Colonic mucosa (tissue), 4 donors: ENCODE measurements at places on chromosomes 1 and 21. TPM values are rescaled to one million over a fixed set of nuclear protein-coding genes. Genes with fewer than 3 reads are reported as not detected.

GRCh38 chr1:199619223-199619622, 408.3 kb upstream of the NR5A2 start:
- DNase-seq, result no peak

- peak; percentile 70 for DNase-seq
Observed at GRCh38 chr1:180533266-180533987, 25.3 kb upstream of the OVAAL start.

GRCh38 chr1:31306278-31306677, 9.4 kb downstream of the ZCCHC17 start:
- DNase-seq, result no peak

DNA sequence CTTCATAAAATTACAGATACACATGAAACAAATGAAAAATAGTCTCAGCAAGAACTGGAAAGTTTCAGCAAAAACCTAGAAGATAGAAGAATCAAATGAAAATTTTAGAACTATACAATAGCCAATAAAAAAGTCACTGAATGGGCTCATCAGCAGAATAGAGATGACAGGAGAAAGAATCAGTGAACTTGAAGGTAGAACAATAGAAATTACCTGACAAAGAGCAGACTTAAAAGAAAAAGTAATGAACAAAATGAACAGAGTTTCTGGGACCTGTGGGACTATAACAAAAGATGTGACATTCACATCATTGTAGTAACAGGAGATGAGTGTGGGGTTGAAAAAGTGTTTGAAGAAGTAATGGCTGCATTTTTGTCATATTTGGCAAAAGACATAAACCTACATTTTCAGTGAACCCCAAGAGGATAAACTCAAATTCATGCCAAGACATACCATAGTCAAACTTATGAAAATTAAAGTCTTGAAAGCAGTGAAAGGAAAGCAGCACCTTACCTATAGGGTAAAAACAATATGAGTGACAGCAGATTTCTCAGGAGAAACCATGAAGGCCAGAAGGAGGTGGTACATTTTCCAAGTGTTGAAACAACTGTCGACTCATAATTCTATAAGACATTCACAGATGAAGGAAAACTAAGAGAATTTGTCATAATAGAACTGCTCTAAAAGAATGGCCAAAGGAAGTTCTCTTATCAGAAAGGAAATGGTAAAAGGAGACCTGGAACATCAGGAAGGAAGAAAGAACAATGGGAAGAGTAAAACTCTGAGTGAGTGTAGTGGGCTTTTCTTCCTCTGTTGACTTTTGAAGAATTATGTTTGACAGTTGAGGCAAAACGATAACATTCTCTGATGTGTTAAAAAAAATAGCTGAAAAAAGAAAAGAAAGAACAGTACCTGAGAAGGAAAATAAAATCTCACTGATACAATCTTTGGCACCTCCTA, 23.5 kb downstream of the NTPCR start:
- no peak for DNase-seq

DNA sequence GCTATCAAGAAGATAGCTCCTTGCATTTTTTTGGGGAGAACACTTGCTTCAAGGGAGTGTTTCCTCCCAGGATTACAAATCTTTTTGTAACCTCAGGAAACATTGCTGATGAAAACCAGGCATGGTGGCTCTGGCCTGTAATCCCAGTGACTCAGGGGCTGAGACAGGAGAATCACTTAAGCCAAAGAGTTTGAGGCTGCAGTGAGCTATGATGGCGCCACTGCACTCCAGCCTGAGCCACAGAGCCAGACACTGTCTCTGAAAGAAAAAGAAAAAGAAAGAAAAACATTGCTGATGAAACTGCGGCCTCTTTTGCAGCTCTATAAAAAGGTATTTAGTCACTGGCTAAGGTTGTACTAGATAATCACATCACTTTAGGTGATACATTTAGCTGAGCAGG, 7.3 kb downstream of the RNU1-2 start:
- DNase-seq, result no peak

GRCh38 chr1:218671573-218671972, 326.4 kb downstream of the TGFB2 start:
- no peak for DNase-seq

DNA sequence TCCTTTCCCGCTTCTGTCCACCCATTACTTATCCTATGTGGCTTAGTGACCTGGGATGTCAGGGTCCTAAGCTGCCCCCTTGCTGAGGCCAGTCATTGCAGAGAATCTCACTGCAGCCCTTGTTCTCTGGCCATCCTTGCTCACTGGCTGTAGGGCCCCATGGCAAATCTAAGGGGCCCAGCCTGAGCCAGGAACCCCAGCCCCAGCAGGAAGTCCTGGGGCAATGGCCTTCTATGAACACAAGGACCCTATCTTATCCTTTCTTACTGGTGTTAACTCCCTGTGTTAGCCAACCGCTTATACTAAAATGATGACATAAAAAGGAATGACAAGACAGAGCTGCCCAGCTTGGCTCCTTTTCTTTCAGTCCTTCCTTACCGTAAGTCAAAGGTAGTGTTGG, 29.9 kb downstream of the DHCR24 start:
- no peak for DNase-seq

DNA sequence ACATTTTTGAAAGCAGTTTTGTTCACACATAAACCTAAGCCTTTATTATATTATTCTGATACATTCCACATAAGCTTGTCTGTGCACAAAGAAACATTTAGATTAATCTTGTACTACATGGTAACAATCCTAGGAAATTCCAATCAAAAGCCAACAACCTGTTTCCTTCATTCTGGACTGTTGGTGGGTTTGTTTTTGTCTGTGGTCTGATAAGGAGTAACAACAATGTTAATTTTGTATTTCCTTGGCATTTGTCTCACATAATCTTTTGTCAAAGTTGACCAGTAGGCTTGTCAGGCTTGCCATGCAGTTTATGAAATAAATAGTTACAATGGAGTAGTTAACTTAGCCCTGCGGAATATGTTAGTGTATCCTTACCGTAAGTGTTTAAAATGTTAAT, 183.3 kb downstream of the DHRS3 start:
- DNase-seq, result no peak

DNA sequence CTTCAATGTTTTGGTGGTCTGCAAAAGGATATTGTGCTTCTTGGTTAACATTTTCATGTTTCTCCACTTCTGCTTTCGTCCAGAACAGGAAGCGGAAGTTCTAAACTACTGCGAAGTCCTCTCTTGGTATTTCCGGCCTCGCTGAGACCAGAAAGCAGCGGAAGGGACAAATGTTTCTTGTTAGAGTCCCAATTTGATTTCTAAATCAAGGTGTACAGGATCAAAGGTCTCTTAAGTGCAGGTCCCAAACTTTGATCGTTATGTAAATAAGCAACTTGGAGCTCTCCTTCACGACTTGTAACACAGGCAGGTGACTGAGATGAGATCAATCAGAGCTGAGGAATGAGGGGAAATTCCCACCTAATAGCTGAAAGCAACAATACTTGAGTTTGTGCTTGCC, 40.1 kb upstream of the HMCN1 start:
- no peak for DNase-seq

DNA sequence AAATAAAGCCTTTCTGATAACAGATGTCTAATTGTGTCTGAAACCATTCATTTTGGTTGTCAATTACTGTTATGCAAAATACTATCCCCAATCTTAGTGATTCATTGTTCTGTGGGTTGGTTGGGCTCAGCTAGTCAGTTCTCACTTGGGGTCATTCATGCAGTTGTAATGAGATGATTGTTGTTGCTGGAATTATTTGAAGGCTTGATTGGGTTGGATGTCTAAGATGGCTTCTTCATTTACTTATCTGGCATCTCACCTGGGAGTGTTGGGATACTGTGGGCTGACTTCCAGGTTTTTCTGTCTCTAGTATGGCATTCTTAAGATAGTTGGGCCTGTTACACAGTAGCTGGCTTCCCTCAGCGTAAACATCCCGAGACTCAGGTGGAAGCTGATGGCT, 217.8 kb upstream of the B3GALT2 start:
- DNase-seq, result no peak

GRCh38 chr1:85308833-85309350, 32.5 kb upstream of the BCL10 start:
- no peak for DNase-seq

DNA sequence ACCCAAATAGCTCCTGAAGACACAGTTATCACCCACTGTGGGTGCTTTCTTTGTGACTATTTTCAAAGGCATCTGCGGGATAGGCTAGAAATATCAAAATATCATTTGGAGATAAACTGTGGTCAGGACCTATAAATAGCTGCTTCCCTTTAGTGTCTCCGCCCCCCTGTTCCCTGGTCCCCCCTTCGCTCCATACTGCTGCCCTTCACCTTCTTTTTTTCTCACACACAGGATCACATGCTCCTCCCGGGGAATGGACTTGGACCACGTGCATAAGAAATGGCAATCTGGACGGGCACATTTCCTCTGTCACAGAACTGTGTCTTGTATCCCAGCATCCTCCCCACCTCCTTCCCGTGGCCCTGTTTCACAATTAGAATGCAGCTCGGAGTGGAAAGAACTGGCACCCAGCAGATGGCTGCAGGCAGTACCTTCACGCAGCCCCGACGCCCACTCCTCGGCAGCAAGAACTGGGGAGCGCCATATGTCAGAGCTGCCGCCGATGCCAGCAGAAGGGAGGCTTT, 68.8 kb upstream of the SSX2IP start:
- DNase-seq, result no peak

- DNase-seq, result no peak
Observed at GRCh38 chr1:169550294-169550693, 36.0 kb downstream of the F5 start.

GRCh38 chr1:172498857-172499256, 34.1 kb upstream of the SUCO start:
- DNase-seq, result no peak

- DNase-seq, result no peak
Observed at GRCh38 chr1:40047769-40048168, 7.2 kb downstream of the CAP1 start.

GRCh38 chr1:229574679-229575442, 16.4 kb upstream of the ABCB10 start:
- no peak for DNase-seq

- no peak for DNase-seq
Observed at GRCh38 chr1:245771511-245772281, 616.9 kb downstream of the KIF26B start.

GRCh38 chr1:30083800-30084464, 639.5 kb downstream of the MATN1 start:
- no peak for DNase-seq

Gene PAQR6
- total RNA-seq, result 2.9 TPM

Gene CYP4B1
- total RNA-seq, result not detected
